HFFc6 (cell line): ENCODE measurements at places on chromosomes 6 and 20.
A peak's percentile ranks its signal among the peaks of the same experiment; 100 is the strongest.

DNA sequence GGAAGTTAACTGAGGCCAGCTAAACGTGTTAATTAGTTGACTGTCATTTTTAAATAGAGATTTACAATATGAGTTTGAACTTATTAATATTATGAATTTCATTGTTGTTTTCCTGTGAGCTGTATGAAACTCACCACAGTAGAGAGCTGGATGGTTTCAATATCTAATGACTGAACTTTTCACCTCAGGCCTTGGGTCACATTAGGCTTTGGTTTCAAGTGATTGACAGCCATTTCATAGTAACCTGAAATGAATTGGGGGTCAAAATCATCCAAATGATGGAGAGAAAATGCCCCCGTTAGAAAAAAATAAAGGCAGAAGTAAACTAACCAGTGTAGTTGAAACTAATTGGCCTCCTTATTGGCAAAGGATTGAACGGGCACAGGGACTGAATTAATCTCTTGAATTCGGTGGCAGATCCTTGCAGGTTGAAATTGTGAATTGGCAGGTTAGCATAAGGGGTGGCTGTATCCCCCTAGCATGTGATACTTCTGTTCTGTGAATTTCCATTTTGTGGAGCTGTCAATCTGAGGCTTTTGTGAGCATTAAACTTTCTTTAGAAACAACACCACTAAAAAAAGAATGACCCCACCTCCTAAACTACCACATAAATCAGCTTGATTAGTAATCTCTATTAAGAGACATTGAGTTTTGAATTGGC is 155.1 kb upstream of the MMS22L start:
- DNase-seq = no peak

DNA sequence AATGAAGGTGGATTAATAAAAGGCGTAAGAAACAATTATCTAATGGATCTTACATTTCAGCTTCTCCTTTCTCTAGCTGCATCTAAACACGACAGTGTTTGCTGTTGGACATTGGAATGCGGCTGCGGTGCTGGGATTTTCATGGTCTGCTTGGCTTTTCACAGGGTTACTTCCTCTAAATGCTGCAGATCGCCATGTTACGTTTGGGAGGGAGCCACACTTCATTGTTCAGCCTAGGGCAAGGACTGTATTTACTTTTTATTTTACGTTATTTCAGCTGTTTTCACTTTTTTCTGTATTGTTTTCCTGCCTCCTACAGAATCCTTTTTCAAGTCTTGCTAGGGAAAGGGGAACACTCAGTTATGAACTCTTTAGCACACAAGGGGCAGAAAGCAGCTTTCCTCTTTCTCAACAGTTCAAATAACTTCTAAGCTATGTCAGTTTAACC is 97.9 kb upstream of the MTHFD1L start:
- no peak for DNase-seq

- peak; percentile 92 for DNase-seq
Measured at GRCh38 chr6:34630040-34630439, 66.5 kb downstream of the ILRUN start.

DNA sequence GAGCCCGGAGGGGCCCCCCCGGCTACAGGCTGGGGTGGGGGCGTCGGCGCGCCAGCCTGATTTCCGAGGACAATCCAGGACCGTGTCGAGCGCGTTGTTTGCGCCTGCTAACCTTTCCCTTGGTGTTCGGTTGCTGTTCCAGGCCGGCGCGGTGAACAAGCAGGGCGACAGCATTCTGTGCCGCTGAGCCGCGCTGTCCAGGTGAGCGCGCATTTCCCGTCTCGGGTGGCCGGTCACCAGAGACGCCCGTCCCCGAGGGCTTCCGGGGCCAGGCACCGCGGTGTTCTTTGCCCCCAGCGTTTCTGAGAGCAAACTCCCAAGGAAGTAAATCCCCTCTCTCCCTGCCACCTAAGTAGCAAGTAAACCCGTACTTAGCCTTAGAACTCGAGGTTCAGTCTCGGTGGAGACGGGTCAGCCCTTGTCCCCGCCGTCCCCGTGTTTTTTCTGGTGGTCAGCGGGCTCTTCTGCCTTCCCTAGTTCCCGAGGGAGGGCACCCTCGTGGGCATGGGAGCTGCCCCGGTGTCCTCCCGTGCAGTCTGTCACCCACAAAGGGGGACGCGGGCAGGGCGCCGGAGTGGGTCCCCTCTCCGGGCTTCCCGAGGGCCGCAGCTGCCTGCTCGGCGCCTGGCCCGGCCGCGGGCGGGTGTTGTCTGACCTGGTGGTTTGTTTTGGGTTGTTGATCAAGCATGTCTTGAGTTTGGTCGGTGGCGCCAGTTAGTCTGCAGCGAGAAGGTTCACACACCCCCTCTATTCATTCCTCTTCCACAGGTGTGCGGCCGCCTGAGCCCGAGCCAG is 1.5 kb downstream of the ID4 start:
- no peak for DNase-seq

DNA sequence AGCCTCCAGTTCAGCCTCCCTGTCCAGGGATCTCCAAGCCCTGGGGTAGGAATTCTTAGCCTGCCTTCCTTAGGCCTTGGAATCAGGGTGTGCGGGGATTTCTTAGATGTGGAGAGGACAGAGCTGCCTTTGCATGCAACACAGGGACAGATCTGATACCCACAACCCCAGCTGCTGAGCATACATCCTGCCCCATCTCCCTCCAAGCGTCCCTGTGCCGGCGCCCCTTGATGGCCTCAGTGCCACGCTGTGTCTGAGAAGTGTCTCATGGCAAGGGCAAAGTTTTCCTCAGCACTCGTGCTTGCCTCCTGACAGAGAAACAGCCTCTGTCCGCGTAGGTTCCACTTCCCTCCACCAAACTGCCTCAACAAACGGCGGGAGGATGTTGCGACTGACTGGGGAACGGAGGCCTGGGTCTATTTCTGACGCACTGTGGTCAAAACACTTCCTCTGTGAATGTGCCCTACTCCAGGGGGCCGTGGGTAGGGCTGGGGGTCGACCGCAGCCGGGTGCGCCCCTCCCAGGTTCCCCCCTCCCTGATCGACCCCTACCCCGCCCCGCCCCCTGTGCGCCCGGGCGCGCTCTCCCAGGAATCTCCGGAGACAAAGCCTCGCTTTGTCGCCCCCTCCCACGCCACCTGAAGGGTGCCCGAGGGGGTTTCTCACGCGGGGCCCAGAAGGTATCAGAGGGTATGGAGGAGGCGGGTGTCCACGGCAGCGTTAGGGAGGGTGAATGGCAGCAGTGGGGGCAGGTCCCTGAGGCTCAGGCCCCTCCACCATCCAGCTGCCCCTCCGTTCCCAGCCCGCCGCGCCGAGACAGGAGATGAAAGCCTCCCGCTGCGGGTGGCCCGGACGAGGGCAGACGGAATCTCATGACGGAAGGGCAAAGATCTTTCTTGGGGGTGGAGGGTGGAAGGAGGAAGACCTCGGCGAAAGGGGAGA is 806 bp downstream of the MICAL1 start:
- DNase-seq = no peak

DNA sequence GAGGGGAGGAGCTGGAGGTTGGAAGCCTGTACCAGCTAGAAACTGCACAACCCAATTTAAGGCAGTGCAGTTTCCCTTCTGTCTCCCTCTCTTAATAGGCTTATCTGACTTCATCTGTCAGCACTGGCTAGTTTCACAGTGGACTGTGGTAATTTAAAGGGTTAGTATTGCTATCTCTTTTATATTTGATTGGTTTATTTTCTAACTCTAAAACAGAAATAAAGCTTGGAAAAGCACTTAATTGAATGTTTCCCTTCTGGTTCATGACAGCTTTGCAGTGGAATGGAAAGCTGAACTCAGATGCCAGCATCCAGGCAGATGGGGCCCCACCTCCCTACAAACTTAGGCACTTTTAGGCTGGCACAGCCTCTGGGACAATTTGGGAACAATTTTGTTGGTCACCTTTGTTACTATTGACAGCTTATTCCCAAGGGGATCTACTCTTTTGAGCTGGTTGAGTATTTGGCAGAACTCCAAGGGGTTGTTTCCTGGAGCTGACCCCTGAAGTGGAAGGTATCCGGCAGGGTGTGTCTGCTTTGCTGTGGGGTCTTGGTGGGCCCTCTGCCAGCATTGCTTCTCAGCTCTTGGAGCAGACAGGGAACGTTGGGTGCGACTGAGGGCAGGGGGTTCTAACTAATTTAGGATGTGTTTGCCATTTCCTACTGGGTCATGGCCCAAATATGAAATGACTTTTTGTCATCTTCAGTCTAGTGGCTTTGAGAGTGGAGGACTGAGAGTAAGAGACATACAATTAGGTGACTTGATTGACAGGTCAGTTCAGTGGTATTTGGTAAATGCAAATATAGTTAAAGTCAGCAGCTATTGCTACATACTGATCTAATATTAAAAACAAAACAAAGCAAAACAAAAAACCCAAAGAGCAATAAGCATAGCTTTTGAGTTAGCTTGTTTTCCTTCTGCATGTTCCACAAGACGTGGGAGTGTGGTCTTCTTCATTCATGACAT is 9.3 kb downstream of the SH3BGRL2 start:
- no peak for DNase-seq

- peak; percentile 29 for DNase-seq
Measured at GRCh38 chr20:56247954-56248782, at the start of gene MC3R. TSS of gene MC3R (plus strand) at chr20:56248732. CDS start at chr20:56248844, 112 bp downstream.

GRCh38 chr6:31792761-31793171 is 2.8 kb downstream of the VARS1 start:
- DNase-seq = peak; percentile 67

- DNase-seq = no peak
Measured at GRCh38 chr20:35845561-35845960, 73.7 kb downstream of the PHF20 start.

DNA sequence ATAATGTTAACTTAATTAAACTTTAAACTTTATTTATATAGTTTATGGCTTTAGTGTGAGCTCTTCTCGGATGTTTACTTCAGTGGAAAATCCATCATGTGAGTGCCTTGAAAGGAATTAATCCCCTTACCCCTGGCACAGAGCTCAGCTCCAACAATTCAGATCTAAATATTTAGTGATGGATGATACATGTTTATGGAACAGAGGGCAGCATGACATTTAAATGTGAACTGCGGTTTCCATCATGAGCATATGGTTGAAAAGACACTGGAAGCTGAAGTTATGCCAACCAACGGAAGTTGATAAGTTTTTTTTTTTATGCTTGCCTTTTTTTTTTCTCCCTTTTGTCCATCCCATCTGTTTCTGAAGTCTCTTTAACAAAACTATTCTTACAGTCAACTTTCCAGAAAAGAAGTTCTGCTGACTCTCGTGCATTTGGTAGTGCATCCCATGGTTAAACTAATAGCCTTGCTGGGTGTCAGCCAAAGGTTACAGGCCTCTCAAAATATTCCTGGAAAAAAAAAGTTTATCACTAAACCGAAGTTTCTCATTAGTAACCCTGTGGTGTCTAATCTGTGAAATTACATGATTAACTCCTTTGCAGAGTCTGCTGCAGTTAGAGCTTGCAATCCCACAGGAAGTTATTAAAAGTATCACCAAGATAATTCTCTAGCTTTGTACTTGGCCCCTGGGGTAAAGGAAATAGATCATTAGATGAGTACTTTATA is 243.9 kb upstream of the TCF21 start:
- DNase-seq = peak; percentile 51

DNA sequence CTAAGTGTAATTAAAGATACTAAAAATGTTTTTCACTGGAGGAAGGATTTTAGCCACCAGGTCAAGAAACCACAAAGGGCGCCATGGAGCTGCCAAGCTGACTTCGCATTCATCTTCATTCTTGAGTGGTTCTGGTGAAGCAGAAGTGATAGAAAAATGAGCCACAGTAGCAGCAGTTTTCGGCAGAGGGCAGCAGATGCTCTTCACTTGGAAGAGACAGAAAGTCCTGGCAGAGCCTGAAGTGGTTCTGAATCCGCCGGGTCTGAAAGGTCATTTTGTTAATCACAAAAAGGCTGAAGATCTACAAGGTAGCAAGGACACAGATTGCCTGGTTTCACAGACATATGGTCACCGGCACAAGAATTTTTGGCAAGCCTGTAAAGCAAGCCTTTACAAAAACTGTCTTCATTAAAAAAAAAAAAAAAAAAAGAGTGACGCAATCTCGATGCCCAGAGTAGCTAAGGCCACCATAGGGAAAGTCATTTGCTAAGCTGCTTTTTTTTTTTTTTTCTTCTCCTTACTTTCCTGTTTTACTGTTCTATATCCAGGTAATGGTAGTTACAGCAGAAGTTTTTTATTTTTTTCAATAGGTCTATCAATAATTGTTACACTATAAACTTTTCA is 345.1 kb upstream of the AGPAT4 start:
- DNase-seq = no peak

DNA sequence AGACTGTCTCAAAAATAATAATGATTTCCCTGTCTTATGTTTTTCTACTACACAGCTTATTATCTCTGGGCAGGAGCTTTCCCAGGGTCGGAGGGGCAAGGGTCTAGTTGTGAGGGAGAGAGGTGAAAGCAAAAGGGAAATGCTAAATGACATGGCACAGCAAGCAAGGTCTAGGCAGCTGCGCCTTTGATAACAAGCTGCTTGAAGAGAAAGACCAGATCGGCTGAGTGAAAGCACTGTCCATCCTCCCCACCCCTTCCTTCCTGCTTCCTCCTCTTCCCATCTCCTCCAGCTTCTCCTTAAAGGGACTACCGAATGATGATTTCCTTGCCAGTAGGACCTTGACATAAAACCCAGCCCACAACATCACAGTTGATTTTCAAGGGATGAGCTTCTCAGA is 158.1 kb upstream of the AKAP12 start:
- DNase-seq = no peak

- DNase-seq = no peak
Measured at GRCh38 chr6:156727715-156728385, 49.3 kb upstream of the ARID1B start.

DNA sequence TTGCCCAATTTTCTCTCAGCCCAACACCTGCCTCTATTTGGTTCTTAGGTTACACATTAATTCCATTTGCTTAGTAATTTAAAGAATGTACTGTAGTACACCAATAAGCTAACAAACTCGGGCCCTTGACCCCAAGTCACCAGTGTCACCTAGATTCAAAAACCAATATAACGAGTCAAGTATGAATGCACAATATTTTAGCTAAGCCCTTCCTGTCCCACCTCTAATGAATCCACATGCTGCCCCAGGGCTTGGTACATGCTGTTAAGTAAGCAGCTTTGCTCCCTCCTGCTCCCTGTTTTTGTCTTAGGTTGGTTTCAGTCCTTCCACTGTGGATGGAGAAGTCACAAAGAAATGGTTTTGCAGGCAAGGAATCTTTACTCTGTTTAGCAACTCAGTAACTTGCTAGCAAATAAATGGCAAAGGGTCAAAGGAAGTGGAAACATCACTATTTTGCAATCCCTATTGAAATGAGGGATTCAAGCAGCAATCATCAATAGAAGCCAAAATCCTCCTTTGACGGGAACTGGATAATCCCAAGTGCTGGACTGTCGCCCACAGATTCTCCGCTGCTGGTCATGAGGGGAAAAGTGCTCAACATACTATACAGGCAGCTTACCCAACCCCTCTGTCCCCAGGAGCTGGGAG is 5.0 kb upstream of the MPC1 start:
- DNase-seq = no peak

DNA sequence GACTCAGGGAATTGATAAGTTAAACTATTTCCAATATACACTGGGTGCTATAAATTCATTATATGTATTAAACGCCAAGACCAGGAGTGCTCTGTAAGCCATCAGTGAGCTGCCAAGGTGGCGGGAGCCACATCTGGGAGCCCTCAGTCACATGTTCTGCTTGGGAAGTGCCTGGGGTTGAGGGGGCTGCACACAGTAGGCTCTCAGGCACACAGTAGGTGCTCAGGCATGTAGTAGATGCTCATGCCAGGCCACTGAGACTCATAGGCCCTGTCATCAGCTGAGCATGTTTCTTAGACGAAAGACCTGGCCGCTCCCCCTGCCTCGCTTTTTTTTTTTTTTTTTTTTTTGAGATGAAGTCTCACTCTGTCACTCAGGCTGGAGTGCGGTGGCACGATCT is 83.3 kb upstream of the BHLHE23 start:
- DNase-seq = no peak
